Fibroblast of lung (primary cell): ENCODE measurements at places on chromosomes 6 and 20.
A peak's percentile ranks its signal among the peaks of the same experiment; 100 is the strongest.

DNA sequence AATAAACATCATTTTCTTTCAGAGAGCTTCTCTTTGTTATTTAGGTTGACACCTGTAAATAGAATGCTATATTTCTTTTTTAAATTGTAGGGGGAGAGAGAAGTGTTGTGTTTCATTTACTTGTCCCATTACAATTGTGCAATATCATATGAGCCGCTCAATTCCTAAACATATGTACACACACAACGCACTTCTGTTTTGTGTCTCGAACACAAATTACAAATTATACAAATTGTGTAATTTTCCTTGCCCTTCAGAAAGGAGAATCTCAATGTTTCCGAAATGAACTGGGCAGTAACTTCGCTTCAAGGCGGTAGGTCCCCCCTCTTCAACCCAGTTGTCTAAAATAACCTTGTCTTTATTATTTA is 2.6 kb upstream of the ABT1 start:
- DNase-seq, result no peak

- peak; percentile 34 for DNase-seq
These were observed 131.3 kb upstream of the GMDS start for GRCh38 chr6:2376429-2377355.

GRCh38 chr6:81693266-81693665 is 59.2 kb downstream of the TENT5A start:
- no peak for DNase-seq

GRCh38 chr20:59525500-59526241 is 78.7 kb upstream of the PHACTR3 start:
- DNase-seq, result peak; percentile 26

GRCh38 chr6:52704060-52704459 is 33.1 kb downstream of the TMEM14A start:
- DNase-seq, result no peak

GRCh38 chr6:14180609-14181008 is 63.0 kb downstream of the CD83 start:
- no peak for DNase-seq

DNA sequence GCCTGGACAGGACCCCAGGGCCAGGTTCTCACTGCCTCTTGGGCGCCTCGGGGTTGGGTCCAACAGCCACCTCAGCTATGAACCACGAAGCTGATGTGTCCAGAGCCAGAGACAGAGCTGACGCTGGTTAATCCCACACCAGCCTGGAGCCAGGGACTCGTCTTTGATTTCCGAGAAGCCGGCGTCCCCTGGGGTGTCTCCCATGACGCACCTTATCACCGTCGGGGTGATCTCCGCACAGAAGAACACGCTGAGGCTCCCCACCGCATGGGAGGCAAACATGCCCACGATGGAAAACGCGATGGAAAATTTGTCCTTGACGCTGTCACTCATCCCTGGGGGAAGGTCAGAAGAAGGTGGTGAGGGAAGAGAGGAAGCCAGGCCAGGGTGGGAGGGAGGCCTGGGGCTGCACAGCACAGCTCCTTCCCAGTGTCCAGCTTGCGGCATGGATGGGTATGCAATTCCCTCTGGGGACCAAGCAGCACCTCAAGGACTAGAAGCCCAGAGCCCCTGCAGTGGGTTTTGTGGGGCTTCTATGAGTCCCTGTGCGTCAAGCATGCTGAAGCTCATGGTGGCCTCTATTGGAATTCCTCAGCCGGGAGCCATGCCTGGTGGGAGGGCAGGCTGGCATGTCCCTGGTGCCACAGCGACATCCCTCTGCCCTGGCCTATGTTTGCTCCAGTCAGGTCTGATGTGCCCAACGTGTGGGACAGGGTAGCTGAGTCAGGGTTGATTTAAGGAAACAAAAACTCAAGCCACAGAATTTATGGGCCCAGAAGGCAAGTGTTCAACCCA is 25.1 kb downstream of the PSMG4 start:
- no peak for DNase-seq

- peak; percentile 39 for DNase-seq
These were observed 12.0 kb downstream of the PFDN4 start for GRCh38 chr20:54219751-54220426.

- no peak for DNase-seq
These were observed 43.4 kb downstream of the SLC22A2 start for GRCh38 chr6:160215232-160215631.

DNA sequence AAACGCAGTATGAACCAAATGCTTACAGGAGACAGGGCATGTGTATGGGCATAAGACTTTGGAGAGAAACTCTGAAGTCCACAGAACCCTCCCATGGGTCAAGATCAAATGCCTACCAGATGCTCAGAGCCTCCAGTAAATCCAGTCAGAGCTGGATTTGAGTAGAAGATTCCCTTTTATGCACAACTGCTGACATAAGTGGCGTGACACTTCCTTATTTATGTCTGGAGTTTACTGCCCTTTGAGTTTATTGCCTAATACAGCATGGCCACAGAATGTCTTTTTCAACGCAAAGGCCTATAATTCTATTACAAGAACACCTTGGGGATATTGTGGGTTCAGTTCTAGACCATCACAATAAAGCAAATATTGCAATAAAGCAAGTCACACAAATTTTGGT is 220.0 kb upstream of the FOXQ1 start:
- no peak for DNase-seq

- DNase-seq, result no peak
These were observed 495.9 kb upstream of the ARID1B start for GRCh38 chr6:156281266-156281665.

DNA sequence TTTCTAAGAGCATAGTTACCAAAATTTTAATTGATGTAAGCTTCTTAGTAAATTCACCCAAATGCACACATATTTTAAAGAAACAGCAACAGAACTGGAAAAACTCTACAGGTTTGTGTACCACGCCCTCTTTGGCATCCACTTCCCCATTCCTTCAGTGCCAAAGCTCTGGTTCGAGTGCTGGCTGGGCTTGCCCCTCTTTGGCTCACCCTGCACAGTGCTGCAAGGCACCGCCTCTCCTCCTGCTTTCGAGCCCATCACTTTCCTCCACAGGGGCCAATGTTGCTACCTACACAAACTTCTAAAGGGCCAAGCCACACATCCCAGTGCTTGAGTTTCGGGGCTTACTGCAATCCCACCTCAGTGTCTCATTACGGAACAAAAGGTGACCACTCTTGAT is 9.6 kb downstream of the LRP11 start:
- DNase-seq, result peak; percentile 44

DNA sequence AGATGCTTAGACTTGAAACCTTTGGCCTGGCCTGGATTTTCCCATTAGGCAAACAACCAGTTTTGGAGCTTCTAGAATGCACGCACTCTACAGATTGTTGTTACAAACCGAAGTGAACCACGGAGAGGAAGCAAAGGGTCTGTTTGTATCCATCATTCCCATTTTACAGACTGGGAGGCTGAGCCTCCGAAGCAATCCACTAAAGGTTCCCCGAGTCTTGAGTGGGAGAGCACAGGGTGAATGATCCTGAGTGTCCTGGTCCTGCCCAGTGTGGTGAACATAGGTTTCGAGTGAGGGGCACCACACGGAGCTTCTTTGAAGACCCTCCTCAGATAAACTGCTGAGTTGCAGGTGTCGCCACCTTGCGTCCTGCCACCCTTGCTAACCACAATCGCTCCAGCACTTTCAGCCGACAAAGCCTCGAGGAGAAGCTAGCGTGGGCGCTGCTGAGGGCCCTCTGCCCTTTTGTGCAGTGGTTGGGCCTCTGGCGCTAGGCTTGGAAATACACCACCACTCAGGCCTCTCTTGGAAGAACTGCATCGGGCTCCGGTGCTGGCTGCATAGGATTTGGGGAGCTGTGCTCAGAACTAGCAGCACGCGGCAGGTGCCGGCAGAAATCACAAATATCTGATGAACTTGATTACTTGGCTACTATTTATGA is 1.4 kb upstream of the PRDM13 start:
- DNase-seq, result no peak

DNA sequence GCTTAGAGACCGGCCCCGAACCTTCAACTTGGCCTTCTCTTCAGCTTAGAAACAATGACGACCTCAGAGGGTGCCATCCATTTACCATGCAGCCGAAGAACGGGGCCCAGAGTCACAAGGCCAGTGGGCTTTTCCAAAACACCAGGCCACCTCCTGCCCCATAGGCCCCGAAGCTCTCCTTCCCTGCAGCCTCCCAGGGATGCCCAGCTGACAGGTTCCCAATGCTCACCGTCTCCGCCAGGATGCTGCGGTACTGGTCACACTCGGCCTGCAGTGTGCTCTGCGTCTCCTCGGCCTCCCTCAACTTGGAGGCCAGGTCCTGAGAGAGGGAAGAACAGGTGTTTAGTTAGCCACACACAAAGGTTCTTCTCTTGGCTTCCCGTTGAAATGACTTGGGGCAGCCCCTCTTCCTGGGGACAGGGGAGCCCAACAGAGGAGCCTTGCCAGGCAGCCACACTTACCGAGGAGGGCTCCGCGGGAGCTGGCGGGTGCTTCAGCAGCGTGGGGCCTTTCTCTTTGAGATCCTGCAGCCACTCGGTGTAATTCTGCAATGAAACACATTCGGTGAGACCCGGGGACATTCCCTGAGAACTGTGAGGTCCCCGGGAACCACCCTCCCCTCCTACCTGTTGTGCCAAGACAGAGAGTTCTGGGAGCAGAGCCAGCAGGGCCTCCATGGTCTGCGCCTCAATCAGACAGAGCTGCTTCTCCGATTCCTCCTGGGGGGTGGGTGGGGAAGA is 51.5 kb downstream of the DSTN start:
- DNase-seq, result no peak

GRCh38 chr20:55964790-55965189 is 40.5 kb downstream of the CBLN4 start:
- DNase-seq, result no peak

GRCh38 chr6:168381726-168382458 is 59.1 kb upstream of the SMOC2 start:
- no peak for DNase-seq

DNA sequence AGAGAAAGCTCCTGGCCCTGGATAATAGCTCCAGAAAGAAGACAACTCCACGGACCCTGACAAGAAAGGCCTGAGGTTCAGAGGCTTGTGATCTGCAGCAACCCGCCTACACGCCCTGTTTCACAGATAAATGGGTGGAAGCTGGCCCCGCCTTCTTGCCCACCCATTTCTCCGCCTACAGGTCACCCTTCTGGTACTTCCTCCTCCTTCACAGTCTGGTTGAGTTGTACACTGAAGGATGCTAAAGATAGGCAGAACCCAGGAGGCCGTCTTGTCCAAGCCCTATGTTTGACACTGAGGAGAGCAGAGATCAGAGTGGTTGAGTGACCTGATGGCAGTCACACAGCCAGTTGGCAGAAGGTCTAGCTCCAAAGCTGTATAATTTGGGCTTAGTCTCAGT is 34.2 kb upstream of the MDGA1 start:
- DNase-seq, result no peak

DNA sequence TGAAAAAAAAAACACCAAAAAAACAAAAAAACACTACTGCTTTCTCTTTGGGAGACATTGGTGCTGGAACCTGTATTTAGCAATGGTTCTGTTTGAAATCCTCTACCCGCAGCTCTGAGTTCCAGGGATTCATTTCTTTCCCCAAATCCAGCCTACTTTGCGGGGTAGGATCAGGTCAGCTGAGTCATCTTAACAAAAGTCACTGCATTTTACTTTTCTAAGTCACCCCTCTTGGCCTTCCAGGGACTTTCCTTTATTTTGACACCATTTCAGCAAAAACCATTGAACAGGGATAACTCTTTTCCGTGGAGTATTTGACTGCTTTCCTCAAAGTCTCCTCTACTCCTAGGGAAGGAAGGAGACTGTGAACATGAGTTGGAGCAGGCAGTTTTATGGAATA is 837.6 kb downstream of the MAFB start:
- DNase-seq, result peak; percentile 84

- peak; percentile 46 for DNase-seq
These were observed 35.8 kb downstream of the SLC2A4RG start for GRCh38 chr20:63775096-63775978.

DNA sequence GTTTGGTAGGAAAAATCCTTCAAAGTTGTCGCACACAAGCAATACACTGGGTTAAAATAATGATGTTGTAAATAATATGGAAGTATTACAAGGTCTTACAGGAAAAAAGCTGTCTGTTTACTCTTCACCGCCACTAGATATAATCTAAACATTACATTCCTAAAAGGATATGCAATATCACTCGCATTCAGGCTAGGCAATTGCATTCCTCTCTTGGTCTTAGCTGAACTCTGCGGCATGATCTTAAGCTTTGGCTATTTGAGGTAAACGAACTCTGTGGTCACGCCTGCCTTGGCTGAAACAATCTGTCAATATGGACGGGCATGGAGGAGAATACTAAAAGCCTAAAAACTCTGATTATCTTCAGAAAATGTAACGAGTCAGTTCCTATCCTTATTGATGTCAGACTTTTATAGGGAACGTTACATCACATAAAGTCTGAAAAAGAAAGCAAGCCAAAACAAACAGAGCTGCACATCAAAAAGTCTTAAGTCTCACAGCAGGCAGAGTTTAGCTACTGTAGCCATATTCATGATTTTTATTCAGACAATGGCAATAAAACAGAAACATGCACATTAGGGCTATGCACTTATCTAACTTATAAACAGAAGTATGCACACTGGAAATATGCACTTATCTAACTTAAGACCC is 30.8 kb upstream of the FILIP1 start:
- DNase-seq, result peak; percentile 97

- no peak for DNase-seq
These were observed 464.2 kb downstream of the QKI start for GRCh38 chr6:163878698-163879097.

DNA sequence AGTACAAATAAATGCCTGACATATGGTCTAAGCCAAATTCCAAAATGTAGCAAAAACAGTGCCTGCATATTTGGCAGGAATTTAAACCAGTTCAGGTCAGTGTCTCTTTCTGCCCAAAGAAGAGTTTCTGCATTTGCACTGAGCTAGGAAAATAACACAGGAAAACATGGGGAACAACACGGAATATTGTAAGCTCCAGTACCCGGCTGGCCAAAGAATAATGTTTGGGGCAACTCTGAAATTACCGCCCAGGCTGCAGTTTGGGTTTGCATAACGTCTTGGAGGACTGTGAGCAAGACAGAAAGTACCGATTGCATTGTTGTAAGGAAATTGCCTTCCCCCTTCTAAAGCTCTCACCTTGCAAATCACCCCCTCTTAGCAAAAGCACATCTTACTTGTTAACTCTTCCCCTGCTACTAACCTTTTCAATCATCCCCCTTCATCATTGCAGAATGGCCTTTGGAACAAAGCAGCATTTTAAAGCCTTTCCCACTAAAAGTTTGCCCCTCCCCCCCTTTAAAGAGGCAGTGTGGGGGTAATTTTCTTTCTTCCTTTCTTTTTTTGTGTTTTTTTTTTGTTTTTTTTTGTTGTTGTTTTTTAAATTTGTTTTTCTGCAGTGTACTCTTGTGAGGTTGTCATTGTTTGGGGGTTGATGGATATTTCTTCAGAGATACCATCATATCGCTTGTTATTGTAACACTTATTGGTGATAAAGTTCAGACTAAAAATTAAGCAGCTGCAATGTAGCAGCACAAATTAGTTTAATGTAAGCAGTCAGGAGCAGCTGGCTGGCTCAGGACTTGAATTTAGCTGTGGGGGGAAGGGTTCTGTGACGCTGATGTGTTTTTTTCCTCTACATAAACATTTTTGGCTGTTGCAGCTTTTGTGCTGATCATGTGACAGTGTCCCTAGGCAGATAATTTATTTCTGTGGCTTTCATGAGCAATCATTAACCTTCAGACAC is 100.0 kb upstream of the CITED2 start:
- peak; percentile 92 for DNase-seq

GRCh38 chr20:5470458-5470857 is 153.7 kb upstream of the PROKR2 start:
- DNase-seq, result no peak
